ENCODE measurements at places on chromosomes 7 and 10. TPM values are rescaled to one million over a fixed set of nuclear protein-coding genes. Genes with fewer than 3 reads are reported as not detected.

- no peak for DNase-seq
Observed at GRCh38 chr10:127612-128432, 7.4 kb upstream of the ZMYND11 start.

The SDK1 gene
- total RNA-seq: 2.4 TPM

GRCh38 chr7:76428868-76429805 lies 4.4 kb downstream of the ZP3 start:
- DNase-seq: no peak

The ANKRD30A gene
- not detected for total RNA-seq

DNA sequence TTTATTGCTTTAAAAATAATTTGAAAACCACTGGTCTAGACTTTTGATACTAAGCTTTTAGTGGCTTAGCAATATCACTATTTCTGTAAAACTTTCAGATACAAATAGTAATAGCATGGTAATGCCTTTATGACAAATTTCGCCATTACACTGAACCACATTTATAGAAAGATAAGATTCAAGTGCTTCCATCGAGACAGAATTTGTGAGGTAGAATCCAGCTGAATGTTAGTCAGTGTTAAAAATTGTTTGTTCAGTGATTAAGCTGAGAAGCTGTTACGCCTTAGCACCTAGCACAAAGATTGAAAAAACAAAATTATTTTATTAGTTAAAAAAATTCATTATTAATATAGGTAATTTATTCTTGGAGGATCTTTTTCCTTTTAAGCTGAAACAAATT lies 36.5 kb downstream of the GNAT3 start:
- DNase-seq: no peak

DNA sequence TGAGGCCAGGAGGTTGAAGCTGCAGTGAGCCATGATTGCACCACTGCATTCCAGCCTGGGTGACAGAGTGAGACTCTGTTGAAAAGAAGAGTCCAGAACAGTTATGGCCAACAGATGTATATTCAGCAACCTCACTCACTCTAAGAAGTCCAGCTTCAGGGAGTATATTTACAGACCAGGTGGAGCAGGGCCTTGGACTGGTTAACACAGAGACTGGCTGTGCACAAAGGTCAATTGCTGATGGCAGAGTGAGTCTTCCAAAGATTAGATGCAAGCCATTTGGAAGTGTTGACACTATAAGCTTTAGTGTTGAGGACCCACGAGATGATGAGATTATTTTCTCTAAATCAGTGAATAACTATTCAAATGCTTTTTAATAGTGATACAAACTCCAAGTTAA lies 24.9 kb downstream of the CLRN3 start:
- DNase-seq: no peak

The AOAH gene
- 4.4 TPM for total RNA-seq

The CASTOR2 gene
- 64.4 TPM for total RNA-seq
